ENCODE measurements at places on chromosomes 4 and X. TPM values are rescaled to one million over a fixed set of nuclear protein-coding genes. Genes with fewer than 3 reads are reported as not detected.

XAGE2 gene
- total RNA-seq = not detected

JCHAIN gene
- total RNA-seq = not detected

PAK3 gene
- 0.17 TPM for total RNA-seq

ARAP2 gene
- 35.8 TPM for total RNA-seq

SYNPO2 gene
- 1.4 TPM for total RNA-seq

HMGN5 gene
- 1.4 TPM for total RNA-seq

IBSP gene
- not detected for total RNA-seq

TRMT2B gene
- 25.4 TPM for total RNA-seq

MAGEA4 gene
- total RNA-seq = not detected

NDUFC1 gene
- total RNA-seq = 42.4 TPM

- no peak for DNase-seq
- no peaks in the 10 kb centered on the region for H3K4me1 ChIP-seq
- no peaks in the 10 kb centered on the region for H3K27me3 ChIP-seq
- H3K27ac ChIP-seq = no peak overlapping the region
Observed at GRCh38 chr4:85737254-85737653, 262.3 kb downstream of the ARHGAP24 start.

DNA sequence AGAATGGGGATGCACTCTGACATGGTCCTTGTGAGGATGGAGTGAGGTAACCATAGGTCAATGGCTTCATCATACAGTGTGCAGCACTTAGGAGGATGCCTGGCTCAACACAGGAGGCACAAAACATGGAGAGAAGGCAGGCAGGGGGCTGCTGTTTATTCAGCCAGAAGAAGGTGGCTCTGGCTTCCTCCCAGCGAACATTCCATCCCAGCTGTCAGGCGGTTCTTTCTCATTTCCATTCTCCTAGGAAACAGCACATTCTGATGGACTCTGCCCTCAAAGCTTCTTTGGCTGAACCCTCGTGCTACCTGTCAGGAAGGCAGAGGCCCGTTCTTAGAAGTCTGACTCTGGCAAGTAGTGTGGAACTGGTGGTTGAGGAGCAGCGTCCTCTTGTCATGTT, 18.6 kb downstream of the STK32B start:
- H3K36me3 ChIP-seq = no peaks in the 10 kb centered on the region
- no peaks in the 10 kb centered on the region for H3K27me3 ChIP-seq
- no peak overlapping the region for H3K27ac ChIP-seq

GRCh38 chrX:3346501-3347259, at the start of gene MXRA5:
Gene MXRA5, minus strand, starts transcription at chrX:3346652. Its CDS starts 2,819 bp downstream, at chrX:3343833.
- no peaks in the 10 kb centered on the region for H3K36me3 ChIP-seq
- no peak within 1 kb of the TSS for H3K27ac ChIP-seq
- no peak for DNase-seq
- no peak within 1 kb of the TSS for H3K4me3 ChIP-seq

DNA sequence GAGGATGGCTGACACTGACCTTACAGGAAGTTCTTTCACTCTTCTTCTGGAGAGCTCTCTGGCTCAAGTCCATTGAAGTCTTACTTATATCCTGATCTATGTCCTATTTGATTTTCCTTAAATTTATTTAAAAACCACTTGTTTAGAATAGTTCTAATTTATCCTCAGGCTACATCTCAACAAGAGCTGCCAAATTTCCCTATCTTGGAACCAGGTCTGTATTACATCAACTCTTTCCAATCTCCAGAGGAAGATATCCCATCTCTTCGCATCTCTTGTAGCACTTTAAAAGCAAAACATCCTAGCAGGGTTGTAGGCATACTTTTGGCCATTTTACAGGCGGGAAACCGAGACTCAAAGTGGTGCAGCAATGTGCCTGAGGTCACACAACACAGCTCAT, 290.5 kb upstream of the TEX13C start:
- no peaks in the 10 kb centered on the region for H3K27me3 ChIP-seq
- no peak overlapping the region for H3K4me3 ChIP-seq
- H3K36me3 ChIP-seq = no peaks in the 10 kb centered on the region
- H3K27ac ChIP-seq = no peak overlapping the region

DNA sequence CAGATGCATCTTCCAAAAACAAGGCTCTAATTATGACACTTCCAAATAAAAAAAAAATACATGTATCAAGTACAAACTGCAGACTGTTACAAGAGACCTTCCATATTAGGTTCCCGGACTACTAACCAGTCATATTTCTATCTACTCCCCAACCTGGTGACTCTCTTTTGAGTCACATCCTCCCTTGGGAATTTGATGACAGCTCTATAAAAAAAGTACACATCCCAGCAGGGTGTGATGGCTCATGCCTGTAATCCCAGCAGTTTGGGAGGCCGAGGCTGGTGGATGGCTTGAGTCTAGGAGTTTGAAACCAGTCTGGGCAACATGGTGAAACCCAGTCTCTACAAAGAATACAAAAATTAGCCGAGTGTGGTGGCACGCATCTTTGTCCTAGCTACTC, 14.9 kb downstream of the RPGR start:
- no peak for DNase-seq
- no peak overlapping the region for H3K27ac ChIP-seq
- no peaks in the 10 kb centered on the region for H3K27me3 ChIP-seq

DNA sequence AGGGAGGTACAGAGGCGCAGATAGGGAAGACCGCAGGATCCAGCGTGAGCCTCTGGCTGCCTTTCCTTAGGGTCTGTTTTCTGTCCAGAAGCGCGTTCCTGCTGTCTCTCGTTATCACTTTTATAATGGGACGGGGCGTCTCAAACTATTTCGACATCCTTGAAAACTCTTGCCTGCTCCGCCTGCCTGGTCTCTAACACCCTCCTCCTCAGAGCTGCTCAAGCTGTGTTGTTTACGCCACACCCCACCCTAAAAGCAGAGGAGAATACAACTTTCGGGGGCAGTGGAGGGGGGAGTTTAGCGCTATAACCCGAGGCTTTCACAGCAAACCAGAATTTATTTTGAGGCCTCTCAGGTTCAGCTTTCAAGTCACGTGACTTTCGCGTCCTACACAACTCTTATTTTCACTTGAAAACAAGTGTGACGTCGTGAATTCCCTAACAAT, 646 bp upstream of the FAM3A start:
- peaks cover 25% of the 10 kb centered on the region for H3K4me1 ChIP-seq
- peaks cover 6% of the 10 kb centered on the region for H3K36me3 ChIP-seq
- peak overlapping the region; percentile 80 for H3K4me3 ChIP-seq
- peak; percentile 25 for DNase-seq
- no peaks in the 10 kb centered on the region for H3K27me3 ChIP-seq
- H3K27ac ChIP-seq = peak overlapping the region; percentile 94

DNA sequence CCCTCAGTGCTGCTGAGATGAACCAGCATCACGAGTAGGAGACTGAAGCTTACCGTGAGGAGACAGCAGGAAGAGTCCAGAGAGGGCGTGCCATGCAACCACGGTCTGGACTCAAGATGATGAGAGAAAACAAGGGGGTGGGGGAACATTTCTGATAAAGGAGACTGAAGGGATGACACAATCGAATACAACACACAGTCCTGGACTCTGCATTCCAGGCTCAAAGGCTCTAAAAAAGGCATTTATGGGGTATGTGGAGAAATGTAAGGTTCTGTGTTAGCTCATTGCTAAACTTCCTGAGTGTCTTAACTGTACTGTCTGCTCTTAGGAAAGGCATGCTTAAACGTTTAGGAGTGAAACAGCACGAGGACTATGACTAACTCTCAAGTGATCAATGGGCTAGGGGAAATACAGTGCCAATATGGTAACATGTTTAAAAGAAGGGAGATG, 20.6 kb upstream of the IRAK1 start:
- H3K4me3 ChIP-seq = no peak overlapping the region
- peaks cover 26% of the 10 kb centered on the region for H3K36me3 ChIP-seq
- H3K4me1 ChIP-seq = peaks cover 36% of the 10 kb centered on the region
- peak overlapping the region; percentile 47 for H3K27ac ChIP-seq

DNA sequence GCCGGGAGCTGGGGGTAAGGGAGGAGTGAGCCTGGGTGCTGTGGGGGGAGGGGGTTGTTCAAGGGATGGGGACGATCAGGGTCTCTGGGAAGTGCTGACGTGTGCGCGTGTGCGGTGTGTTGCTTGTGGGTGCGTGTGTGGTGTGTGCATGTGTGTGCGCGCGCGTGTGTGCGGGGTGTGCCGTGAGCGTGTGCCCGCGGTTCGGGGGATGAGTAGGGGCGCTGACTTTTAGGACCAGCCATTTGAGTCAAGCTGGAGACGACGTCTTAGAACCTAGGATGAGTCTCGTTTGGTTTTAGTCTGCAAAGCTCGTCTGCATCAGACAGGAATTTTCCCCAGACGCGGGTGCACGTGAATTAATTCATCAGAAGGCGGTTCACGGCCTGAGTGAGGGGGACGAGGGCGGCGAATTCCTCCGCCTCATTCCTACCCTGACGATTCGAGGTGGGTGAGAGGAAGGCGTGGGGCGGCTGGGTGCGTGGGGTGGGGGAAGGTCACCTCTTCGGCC, 950 bp upstream of the TMEM271 start:
- H3K36me3 ChIP-seq = peaks cover 8% of the 10 kb centered on the region
- H3K27me3 ChIP-seq = peaks cover 53% of the 10 kb centered on the region
- peak overlapping the region; percentile 78 for H3K27ac ChIP-seq

GRCh38 chr4:140237616-140238350, 83.8 kb upstream of the MAML3 start:
- H3K4me3 ChIP-seq = no peak overlapping the region
- H3K27me3 ChIP-seq = peaks cover 8% of the 10 kb centered on the region
- H3K36me3 ChIP-seq = peaks cover 2% of the 10 kb centered on the region
- H3K27ac ChIP-seq = peak overlapping the region; percentile 52
- peaks cover 57% of the 10 kb centered on the region for H3K4me1 ChIP-seq
- no peak for DNase-seq
